ENCODE measurements at places on chromosomes 7 and 10.

DNA sequence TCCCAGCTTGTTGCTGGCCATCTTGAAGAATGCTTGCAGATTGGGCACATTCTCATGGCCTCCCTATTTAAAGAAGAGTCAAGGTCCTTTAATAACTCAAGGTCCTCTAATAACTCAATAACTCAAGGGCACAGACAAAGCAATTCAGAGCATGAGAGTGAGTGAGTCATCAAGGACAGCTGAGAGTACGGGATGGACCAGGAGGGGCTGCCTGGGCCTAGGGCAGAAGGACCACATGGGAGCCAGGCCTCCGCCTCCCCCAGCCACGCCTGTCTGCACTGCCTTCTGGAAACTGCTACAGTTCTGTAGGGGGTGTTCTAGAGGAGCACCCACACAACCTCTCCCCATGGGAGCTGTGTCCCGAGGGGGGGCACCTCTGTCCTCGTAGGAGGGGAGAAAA lies 48.9 kb downstream of the ZNF503 start:
- DNase-seq: no peak

- no peak for DNase-seq
These were observed 113.3 kb downstream of the EBF3 start for GRCh38 chr10:129850790-129851189.

GRCh38 chr10:73646598-73647041 lies 5.3 kb upstream of the MYOZ1 start:
- DNase-seq: no peak

DNA sequence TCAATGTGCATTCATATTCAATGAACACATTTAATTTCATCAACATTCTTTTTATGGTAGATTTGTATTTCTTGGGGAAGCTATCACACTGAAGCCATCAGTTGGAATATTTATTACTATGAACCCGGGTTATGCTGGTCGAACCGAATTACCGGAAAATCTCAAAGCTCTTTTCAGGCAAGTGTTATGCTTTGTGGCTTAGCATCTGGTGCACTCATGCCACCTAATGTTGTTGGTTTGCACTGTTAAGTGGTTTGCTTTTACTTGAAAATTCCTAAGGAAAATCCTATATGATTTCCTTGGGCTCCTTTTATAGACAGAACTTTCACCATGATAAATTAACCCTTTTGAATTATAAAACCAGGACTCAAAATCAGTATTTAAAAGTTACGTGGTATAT lies 147.9 kb downstream of the DNAH11 start:
- no peak for DNase-seq

- no peak for DNase-seq
These were observed 53.3 kb upstream of the SP8 start for GRCh38 chr7:20839987-20840386.

GRCh38 chr7:152910545-152911225 lies 151.1 kb downstream of the ACTR3B start:
- DNase-seq: no peak

GRCh38 chr7:86534641-86535040 lies 109.1 kb upstream of the GRM3 start:
- no peak for DNase-seq

DNA sequence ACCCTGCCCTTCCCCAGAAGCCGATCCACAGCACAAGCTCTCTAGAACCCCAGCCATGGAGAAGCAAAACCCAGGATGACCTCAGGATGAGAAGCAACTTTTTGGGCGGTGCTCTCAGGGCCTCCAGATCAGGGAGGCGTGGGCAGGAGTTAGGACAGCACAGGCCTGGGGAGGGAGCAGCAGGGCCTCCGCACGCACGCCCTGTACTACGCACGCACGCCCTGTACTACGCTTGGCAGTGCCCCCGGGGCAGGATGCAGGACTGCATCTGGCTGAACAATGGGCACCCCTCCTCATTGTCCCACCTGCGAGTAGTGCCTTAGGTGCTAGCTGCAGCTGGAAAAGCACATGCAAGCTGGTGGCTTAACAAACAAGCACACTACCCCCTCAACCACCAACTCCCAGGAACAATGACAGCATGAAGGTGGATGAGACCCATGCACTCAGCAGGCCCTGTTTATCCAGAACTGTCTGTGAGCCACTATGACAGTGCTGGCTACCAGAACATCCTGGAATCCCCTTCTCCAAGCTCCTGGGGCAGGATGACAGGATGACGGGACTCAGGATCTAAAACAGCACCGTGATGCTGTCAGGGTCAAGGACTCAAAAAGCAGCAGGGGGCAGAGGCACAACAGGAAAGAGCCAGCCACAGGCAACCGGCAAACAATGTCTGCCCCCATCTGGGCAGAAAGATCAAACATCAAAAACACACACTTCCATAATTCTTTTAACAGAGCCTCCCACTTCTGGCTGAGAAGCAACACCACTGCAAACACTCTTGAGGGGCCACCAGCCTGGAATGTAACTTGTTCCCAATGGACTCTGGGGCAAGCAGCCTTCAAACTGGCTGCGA lies 11.8 kb downstream of the PODXL start:
- DNase-seq: peak; percentile 13

DNA sequence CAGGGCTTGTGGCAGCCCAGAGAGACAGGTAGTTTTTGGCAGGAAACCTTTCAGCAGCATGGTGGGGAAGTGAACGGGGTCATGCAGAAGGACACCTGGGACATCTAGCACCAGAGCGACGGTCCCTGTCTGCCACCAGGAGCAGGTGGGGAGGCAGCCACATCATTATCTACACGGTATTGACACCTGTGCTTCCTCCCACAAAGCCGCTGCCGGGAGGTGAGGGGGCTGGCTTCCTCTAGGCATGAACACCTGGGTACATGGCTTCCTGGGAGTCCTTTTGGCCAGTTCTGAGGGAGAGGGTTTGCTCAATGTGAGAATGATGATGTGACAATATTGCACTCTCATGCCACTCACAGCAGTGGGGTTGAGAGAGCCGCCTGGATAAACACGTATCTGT lies 275.2 kb downstream of the ACTR3B start:
- DNase-seq: no peak

- no peak for DNase-seq
These were observed 84.9 kb upstream of the PRR15 start for GRCh38 chr7:29478687-29479240.

DNA sequence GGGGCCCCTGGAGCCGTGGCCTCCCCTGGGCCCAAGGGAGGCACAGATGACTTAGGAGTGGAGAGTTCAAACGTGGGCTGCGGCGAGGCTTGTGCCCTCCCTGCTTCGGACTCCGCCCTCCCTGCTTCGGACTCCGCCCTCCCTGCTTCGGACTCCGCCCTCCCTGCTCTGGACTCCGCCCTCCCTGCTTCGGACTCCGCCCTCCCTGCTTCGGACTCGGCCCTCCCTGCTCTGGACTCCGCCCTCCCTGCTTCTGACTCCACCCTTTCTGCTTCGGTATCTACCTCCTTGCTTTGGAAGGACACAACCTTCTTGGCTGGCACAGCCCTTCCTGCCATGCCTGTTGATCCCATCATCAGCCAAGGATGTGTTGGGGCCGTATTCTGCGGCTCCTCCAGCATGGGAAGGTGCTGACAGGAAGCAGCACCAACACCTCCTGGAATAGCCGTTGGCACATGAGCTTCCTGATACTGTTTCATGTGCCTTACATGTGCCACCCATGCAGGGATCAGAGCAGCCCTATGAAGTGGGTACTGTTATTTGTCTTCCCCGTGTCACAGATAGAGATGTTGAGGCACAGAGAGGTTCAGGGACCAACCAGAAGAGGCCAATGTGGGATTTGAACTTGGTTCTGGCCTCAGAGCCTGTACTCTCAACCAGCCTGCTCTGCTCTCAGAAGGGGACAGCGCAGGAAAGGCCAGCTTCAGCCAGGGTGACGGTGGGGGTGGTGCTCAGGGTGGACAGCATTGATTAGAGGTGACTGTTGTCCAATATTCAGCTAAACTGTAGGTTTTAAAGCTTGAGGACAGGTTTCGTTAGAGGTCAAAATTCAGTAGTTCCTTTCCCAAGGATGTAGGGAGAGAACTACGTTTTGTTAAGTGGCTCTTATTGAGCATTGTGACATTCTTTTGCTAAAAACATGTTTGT lies 114.5 kb downstream of the NKX6-2 start:
- DNase-seq: no peak

DNA sequence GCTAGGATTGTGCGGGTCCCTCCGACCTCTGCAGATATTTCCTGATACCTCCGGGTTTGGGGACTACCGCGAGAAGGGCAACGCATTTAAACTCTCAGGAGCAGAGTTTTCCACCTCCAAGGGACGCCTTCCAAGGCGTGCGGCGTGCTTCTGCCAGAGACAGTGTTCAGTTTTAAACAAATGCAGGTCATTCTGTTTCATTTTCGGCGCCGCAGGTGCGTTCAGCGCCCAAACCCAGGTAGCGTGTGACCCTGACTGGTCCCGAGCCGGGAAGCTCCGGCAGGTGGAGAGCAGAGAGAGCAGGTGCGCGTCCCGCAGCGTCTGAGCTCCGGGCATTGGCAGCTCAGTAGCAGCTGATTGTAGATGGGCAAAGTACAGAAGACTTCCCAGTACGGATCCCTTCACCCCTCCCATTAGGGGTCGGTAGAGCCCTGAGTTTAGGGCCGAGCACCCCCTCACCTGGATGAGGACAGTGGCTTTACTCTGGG lies 1.4 kb upstream of the CYP26A1 start:
- DNase-seq: no peak

DNA sequence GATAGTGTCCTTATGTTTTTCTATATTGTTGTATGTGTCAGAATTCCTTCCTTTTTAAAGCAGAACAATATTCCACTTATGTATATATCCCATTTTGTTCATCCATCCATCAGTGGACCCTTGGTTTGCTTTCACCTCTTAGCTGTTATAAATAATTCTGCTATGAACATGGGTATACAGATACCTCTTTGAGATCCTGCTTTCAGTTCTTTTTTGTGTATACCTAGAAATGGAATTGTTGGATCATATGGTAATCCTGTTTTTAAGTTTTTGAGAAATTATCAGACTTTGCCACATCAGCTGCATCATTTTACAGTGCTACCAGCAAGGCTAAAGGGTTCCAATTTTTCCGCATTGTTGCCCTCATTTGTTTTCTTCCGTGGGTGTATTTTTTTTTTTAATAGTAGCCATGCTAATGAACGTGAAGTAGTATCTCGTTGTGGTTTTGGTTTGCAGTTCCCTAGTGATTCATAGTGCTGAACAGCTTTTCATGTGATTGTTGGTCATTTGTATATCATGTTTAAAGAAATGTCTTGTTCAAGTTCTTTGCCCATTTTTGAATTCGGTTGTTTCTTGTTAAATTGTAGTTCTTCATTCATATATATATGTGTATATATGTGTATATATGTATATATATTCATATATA lies 87.8 kb downstream of the LCOR start:
- no peak for DNase-seq

DNA sequence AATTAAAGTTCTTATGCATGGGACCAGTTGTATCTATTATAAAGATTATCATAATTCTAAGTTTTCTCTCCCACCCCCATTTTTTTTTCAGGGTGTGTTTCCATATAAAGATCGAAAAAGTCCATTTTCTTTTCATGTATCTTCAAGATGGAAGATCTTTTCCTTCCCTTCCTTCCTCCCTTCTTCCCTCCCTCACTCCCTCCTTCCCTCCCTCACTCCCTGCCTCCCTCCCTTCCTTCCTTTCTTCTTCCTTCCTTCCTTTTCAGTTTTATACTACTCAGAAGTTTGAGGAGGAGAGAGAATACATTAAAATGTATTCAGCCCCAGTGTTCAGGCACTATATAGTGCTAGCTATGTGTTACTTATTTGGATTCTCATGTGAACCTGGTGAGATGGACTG lies 98.0 kb downstream of the POLL start:
- no peak for DNase-seq

GRCh38 chr7:18831419-18831818 lies 286.0 kb downstream of the TWIST1 start:
- no peak for DNase-seq

DNA sequence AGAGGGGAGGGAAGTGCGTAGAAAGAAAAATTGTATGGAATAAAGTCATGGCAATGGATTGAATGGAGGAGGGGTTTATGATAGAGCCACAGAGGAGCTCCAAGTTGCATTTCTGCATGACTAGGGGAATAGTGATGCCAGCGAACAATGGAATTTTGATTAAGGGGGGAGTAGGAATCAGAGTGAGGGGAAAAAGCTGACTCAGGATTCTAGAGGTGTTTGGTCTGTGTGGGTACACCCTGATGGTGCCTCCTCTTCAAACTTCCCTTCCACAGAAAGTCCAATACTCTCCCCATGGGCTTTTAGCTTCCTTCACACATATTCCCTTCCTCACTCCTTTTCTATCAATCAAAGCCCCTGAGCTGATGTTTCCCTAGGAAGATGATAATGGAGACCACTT lies 1.8 kb upstream of the KEL start:
- DNase-seq: no peak

DNA sequence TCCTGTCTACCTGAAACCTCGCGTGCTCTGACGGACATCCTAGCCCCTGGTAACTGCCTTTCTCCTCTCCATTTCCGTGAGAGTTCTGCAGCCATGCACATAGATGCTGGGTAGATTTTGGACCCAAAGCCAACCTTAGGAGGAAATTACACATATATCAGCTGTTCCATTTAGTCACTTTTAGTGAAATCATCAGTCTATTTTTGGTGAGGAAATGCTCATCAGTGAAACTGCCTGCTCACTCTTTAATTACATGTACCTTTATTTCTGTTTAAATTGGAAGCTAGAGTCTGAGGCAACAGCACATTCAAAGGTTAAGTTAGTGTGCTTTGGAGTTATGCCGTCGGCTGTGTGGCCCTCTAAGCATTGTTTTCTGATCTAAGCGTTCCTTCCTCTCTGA lies 231.3 kb downstream of the WDR37 start:
- no peak for DNase-seq

- no peak for DNase-seq
These were observed 47.7 kb downstream of the FBXW4 start for GRCh38 chr10:101647255-101647654.

DNA sequence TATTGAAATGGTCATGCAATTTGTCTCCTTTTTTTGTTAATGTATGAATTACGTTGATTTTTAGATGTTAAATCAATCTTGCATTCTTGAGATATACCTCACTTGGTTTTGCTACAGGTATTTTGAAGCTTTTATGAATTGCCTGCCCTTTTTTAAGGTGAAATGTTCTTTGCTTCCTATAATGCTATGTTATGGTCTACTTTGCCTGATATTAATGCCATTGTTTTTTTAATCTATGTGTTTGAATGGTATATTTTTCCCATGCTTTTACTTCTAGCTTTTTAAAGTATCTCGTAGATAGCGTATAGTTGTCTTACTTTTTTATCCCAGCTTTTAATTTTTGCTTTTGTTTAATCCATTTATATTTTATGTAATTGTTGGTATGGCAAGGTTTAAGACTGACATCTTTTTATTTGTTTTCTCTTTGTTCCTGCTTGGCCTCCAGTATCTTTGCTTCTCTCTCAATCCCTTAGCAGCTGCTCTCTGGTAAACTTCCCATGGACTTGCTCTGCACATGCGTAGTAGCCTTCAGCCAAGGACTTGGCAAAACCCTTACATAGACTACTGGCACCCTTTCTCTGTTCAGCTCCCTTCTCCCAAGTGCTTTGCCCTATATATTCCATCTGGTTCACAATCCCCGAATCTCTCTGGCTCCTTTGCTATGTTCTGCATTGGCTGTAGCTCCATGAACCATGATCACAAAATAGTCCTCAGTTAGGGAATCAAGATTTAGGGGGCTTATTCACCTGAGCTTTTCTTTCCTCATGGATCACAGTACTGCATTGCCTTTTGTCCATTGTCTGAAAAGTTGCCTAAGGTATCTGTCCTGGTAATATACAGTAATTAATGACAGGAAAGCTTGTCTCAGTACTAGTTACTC lies 8.4 kb downstream of the TRIM24 start:
- no peak for DNase-seq

GRCh38 chr7:127594490-127594889 lies 954 bp downstream of the FSCN3 start:
- DNase-seq: no peak

GRCh38 chr7:26489391-26489790 lies 197.7 kb downstream of the SNX10 start:
- DNase-seq: no peak
